ENCODE measurements at places on chromosomes 7 and 10.

- no peak for DNase-seq
These were observed 12.0 kb upstream of the HHEX start for GRCh38 chr10:92677708-92678107.

DNA sequence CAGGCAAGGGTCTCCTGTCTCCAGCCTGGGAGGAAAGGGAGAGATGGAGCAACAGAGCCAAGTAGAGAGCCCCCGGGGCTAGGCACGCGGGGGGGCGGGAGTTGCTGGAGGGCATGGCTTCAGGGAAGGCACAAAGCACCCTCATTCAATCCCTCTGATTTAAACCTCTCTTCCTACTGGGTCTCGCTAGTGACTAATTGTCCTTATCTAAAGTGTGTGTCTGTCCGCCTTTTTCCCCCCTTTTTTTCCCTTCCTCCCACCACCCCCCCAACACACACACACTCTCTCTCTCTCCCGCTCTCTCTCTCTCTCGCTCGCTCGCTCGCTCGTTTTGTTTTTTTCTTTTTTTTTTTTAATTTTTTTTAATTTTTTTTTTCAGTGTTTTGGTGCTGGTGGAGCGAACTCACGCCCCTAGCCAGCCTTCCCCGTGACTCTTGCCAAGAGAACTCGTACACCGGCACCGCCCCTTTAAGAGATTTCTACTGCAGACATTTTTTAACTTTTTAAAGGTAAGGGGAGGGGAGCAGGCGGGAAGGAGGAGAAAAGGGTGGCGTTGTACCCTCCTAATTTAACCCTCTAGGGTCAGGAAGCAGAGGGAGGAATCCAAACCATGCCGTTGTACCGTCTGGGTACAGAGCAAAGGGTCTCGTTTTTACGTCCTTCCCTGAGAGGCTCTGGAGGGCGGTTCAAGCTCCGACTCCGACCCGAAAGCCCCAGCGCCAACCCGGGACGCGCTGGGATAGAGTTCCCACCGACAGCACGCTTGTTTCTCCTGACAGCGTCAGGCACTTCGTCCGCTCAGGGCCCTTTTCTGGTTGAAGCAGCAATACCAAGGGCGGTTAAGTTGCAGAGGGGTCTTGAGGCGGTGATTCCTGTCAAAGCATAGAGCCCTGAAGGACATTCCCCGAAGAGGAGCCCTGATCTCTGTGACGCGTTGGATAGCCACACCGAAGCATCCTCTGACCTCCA is at the start of gene HPSE2:
TSS of gene HPSE2 (minus strand) at position 195 of the 969 bp plus-strand sequence.
- no peak for DNase-seq

- no peak for DNase-seq
These were observed 214.7 kb downstream of the CELF2 start for GRCh38 chr10:11232222-11232961.

DNA sequence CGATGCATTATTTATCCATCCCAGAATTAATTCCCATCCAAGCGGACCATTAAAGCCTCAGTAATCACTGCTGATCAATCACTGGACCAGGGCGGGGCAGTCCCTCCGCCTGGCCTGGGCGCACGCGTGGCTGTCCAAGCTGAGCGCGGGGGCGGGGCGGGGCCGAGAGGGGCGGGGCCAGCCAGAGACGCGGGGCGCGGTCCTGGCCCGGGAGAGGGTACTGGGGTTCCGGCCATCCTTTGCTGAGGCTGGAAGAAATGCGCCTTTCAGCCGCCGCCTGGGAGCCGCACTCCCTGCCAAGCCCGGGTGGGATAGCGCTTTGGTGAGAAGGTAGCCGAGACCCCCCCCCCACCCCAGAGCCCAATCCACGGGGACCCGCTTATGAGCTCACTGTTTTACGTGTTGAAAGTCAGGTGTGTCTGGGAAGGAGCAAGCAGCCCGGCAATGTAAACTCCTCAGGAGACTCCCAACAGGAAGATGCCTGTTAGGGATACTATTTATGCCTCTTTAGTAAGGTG is at the start of gene ARHGAP22:
TSS of gene ARHGAP22 (minus strand) at position 83 of the 518 bp plus-strand sequence. CDS start 277 bp downstream, outside the sequence.
- peak; percentile 43 for DNase-seq

DNA sequence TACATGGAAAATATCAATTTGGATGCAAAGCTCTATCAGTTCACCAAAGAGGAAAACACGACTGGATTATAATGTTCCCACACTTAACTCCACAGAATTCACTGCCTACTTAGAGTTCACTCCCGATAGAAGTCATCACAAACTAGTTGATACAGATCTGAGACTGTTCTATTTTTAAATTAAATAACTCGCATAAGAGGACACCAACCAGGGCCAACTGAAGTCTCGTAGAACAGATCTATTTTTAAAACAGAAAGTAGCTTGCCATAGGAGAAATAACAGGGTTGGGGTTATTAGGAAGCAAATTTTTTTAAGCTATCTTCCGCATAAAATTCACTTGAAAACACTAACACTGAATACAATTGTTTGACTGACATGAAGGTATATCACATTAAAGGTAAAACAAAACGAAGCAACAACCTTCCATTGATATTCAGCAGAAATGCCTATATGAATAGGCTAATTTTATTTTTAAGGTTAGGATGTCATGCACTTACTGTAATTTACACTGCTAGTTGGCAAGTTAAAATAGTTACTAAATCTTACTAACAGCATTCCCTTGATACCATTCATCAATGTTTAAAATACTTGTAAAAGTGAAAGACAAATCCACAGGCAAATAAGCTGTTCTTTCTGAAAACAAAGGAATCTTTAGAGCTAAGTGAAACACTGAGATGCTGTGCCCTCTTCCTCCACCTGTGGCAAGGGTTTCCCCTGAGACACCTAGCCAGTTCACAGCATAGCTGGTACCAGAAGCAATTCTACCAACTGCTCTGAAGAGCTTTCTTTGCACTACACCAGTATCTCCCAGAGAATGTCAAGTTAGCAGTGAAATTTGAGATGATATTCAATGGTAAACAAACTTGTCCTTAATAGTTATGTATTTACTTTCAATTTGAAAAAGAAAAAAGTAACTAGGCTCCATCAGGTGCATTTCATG is 186.7 kb upstream of the ANK3 start:
- no peak for DNase-seq

DNA sequence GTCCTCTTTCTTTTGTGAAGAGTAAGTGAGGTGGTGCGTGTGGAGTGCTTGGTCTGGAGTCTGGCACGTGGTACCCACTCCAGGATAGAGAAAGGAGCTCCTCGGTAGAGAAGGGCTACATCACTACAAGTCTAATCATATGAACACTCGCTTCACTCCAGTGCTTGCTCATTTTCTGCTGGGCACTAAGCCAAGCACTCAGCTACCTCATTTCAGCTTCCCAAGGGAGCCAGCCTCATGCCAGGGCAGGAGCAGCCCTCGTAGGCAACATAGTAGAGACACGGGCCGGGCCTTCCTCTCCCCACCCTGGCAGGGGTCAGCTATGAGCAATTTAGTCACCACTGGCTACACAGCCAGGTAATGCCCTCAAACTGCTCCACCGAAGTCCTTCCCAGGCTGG is 11.4 kb upstream of the HSPA12A start:
- no peak for DNase-seq

DNA sequence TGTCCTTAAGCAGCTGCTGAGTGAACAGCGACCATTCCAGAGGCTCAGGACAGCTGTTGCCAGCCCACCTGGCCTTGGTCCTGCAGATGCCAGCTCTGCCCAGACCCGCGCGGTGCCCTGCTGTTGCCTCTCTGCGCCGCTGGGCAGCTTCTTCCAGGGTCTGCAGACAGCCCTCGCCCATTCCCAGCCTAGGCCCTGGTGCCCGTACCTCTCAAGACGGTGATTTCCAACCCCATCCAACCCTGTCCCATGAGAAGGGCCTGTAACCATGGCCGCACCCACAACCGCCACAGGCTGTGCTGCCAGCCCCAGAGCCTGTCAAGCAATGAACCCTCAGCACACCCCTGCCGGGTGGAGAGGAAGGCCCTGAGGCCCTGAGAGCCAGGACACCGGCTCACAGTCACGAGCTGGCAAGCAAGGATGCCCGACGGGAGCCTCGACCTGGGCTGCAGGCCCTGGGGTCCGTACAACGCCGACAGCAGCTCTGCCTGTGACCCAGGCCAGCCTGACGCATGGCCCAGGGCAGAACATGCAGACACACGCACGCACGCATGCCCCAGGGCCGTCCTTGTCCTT is 231.9 kb downstream of the MAD1L1 start:
- no peak for DNase-seq

- DNase-seq, result no peak
These were observed 77.3 kb downstream of the EMX2 start for GRCh38 chr10:117619707-117620405.

DNA sequence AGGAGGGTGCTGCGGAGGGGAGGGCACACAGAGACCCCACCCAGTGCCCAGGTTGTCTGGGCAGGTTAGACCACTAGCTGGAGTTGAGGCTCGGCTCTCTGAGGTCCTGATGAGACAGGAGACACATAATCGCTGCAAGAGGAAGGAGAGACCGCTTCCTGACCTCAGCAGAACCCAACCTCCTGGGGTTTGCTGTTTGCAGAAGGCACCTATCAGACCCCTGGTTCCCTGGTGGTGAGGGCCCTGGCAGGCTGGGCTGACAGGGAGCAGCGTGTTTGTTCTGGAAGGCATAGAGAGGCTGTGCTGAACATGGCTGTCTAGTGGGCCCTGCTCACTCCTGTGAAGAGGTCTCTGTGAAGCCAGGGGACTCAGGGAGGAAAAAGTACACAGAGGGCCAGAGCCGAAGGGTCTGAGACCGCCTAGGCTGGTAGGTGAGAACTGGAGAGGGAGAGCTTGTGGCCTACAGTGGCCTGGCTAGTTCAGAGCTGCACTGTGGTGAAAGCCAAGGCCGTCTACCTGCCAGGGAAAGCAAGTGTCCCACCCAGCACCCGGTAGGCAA is 39.4 kb upstream of the NPFFR1 start:
- no peak for DNase-seq

DNA sequence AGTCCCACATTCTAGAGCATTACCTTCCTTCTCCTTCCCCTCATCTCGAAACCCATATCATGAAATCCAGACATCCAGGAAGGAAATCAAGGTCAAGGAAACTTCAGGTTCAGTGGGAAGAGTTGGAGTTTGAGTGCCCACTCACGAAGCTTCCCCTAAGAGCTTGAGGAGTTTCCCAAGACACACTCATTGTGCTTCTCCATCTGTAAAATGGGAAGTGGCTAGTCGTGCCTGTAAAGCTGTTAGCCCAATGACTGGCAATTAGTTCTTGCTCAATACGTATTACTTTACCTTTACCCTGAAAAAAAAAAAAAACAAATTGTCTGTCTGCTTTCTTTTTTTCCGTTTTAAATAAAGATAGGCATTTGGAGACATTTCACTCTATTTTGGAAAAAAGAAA is 42.3 kb downstream of the GPAM start:
- no peak for DNase-seq

DNA sequence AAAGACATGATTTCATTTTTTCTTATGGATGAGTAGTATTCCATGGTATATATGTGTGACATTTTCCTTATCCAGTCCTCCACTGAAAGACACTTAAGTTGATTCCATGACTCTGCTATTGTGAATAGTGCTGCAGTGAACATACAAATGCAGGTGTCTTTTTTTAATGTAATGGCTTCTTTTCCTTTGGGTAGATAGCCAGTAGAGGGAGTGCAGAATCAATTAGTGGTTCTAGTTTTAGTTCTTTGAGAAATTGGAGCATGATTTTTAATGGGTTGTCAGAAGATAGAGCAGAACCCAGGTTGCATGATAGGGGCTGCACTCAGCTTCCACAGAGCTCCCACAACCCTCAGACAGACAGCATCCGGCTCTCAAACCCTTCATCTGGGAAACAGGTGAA is 152.9 kb upstream of the PLXDC2 start:
- DNase-seq, result no peak

DNA sequence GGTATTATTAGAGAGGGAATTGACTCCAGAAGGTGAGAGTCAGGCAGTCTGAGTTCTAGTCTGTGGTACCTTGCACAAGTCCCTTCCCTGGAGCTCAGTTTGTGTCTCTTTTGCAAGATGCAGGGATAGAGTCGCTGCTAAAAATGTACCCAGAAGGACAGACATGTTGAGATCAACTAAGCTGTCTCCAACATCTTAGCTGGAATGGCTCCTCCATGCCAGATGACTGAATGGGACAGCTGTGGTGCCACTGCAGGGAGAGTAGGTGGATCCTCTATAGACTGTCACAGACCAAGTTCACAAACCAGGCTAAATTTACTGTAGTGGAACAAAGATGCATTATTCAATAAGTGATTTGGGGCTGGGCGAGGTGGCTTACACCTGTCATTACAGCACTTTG is 120.1 kb downstream of the NEURL1 start:
- DNase-seq, result no peak

GRCh38 chr10:21326594-21327288 is 198.7 kb downstream of the SKIDA1 start:
- DNase-seq, result no peak

GRCh38 chr7:104908636-104909035 is 105.4 kb upstream of the KMT2E start:
- DNase-seq, result no peak

DNA sequence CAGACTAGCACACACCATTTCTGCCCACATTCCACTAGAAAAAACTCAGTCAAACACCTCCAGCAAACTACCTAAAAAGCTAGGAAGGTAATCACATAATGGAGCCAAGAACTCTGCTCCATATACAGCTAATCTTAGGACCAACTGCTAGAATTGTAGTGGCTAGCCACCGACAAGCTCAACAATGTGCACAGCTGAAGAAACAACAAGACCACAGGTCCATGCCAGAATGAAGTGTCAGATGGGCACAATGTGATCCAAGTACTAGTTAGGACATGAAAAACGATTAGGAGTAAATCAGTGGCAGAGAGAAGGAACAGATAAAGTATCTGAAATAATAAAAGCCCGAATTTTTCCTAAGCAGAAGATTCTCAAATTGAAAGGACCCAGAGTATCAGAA is 38.6 kb downstream of the TMEM106B start:
- DNase-seq, result no peak

- DNase-seq, result no peak
These were observed 224.5 kb downstream of the PCDH15 start for GRCh38 chr10:54576541-54576940.

DNA sequence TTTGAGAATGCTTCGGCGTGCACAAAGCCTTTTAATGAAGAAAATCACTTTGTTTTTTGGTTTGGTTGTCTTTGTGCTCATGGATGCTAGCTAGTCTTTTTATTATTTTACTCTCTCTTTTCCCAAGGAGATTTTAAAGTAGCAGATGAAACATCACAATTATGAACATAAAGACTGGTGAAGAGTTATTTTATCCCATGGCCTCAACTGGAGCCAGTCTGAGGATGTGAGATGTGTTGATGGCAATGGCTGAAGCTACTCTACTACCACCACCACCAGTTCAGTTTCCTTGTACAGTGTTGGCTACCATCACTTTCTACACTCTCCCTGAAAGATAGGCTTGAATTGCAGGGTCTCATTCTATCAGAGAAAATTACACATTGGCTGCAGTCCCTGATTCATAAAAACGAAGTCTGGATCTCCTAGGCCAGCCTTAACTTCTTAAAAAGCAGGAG is 494 bp upstream of the HERC4 start:
- no peak for DNase-seq
